ENCODE measurements at places on chromosomes 12 and 14.

GRCh38 chr14:104581521-104581920 is 2.0 kb downstream of the C14orf180 start:
- DNase-seq = no peak

DNA sequence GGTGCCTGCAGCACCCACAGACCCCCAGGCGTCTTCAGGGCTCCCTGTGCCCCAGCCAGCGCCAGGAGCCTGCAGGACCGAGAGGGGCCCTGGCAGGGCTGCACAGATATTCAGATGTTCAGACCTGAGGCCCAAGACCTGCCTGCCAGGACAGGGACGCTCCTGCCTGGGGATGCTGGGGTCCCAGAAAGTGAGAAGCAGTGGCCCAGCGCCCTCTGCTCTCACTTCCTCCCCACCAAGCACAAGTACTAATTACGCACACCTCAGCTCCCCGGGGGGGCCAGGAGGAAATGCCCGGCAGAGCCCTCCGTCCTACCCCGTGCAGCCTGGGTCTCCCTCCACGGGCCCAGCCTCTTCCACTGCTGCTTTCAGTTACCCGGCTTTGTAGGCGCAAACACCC is 28.8 kb upstream of the INF2 start:
- no peak for DNase-seq

DNA sequence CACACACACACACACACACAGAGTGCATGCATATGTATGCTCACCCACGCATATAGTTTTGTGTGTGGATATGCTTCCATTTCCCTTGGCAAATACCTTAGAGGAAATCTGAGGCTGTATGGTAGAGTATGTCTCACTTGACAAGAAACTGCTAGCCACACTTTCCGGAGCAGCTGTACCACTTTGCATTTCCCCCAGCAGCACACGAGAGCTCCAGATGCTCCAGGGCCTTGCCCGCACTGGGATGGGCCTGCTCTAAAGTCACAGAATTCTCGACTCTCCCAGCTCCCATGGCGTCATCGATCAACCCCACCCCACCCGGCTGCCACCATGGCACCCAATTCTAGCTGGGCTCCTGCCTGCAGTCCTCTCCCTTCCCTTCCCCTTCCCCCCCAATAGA is 21.9 kb downstream of the CLMN start:
- no peak for DNase-seq

DNA sequence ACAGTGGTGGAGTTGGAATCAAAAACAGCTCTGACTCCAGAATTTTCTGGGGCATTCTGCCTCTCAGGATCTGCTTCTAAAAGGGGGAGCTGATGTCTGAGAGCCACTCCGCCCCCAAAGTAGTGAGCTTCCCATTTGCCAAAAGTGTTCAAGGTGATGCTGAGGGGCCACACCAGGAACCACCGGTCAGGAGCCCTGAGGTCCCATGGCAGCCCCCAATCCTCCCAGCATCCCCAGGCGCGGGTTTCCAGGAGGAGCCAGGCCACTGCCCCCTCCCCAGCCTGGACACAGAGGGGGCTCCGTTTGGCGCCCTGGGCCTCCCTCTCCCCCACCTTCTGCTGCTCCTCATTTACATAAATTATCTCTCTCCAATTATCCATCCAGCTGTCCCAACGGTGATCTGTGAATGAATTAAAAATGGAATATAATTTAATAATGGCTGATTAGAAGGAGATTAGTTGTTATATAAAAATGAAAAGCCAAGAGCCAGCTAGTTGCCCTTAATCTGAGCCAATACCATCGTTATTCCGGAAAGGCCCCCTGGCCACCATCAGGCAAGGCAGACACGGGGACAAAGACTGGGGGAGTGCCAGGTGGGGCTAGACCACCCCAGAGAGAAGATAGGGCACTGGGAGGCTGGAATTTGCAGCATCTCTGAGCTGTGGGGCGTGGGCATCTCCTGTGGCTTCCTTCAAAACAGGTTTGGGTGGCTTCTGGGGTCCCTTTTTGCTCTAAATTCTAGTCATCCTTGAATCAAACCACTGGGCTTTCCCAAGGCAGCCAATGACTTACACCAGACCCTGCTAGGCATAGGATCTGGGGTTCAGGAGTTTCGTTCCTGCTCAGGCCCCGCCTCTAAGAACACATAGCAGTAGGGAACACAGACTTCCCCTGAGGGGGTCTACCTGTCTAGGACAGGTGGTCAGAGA is 19.7 kb upstream of the VSX2 start:
- no peak for DNase-seq

DNA sequence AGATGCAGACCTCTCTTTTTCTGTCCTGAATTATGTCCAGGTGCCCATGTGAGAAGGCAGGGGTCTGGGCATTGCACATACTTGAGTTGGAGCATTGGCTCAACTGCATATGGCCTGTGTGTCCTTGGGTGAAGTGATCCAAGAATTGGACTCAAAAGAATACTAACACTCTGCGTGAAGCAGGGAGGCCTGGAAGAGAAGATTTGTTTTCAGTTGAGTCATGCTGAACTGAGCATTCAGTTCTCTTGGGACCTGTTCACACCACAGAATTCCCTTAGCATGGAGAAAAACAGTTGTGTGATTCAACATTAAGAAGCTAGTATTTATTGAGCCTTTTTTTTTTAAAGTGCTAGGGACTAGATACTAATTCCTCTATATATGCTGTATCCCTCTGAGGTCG is 164.7 kb upstream of the TBX3 start:
- DNase-seq = no peak

Measured in NCI-H1417 treated with DMSO at 0.1 percent for 48 hours (cell line).